ENCODE measurements at places on chromosomes 7 and 10.
A peak's percentile ranks its signal among the peaks of the same experiment; 100 is the strongest.

DNA sequence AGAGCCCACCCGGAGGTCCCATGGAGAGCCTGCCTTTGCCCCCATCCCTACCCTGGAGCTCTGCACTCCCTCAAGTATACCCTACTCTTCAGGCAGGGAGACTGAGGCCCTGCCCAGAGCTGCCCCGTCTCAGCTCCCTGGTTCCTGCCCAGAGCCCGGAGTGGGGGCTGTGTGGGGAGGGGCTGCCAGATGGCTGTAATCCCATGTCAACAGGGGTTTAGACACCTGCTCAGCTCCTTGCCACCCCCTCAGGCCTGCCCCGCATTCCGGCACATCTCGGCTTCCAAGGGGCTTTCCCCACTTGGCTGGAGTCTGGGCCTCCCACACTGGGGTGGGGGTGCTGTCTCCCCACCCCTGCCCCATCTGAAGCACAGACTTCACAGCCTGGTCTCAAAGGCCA, 20.9 kb upstream of the LFNG start:
- no peak for DNase-seq

DNA sequence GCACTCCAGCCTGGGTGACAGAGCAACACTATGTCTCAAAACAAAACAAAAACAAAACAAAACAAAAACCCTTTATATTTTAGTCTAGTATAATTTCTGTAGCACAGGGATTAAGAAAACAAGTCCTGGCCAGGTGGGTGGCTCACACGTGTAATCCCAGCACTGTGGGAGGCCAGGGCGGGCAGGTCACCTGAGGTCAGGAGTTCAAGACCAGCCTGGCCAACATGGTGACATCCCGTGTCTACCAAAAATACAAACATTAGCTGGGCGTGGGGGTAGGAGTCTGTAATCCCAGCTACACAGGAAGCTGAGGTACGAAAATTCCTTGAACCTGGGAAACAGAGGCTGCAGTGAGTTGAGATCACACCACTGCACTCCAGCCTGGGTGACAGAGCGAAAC, 23.2 kb upstream of the ASL start:
- no peak for DNase-seq

GRCh38 chr10:31070025-31070424, 38.4 kb upstream of the ZNF438 start:
- DNase-seq = no peak

DNA sequence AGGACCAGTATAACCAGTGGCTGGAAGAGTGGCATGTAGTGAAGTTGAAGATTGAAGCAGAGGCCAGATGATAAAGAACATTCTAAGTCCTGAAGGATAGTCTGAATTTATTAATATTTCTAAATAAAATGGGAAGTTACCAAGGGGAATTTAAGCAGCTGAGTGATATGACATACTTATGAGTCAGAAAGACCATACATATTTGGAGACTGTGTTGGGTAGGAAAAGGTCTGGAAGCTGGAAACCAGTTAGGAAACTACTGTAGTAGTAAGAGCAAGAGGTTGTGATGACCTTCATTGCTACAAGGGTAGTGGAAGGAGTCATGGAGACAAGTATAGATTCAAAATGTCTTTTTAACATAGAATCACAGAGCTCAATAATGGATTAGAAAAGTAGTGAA, 752.3 kb downstream of the SUGCT start:
- peak; percentile 15 for DNase-seq

- no peak for DNase-seq
These were observed 22.6 kb downstream of the PNPLA8 start for GRCh38 chr7:108503112-108504026.

- no peak for DNase-seq
These were observed 123.9 kb downstream of the CACNA2D1 start for GRCh38 chr7:82319674-82320118.

DNA sequence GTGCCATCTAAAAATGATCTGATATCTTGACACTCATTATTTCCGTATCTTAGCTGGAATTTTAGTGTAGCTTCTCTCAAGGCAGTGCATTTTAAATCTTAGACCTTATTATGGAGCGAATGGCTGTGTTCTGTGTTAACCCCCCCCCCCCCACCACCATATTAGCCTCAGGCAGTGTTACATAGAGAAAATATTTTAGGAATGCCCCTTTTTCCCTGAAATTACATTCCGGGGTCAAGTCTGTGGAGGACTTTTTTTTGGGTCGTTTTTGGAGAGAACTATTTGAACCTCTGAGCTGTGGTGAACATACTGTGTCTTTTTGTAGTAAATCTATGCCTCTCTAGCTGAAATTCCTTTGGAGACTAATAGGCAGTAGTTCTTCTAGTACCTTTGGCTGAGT, 3.1 kb downstream of the CCDC126 start:
- DNase-seq = no peak

GRCh38 chr10:31186225-31187000, 132.6 kb upstream of the ZEB1 start:
- DNase-seq = no peak

GRCh38 chr7:137328373-137329120, 15.0 kb downstream of the PTN start:
- DNase-seq = no peak

- DNase-seq = no peak
These were observed 281.6 kb downstream of the AGMO start for GRCh38 chr7:15280078-15280733.

GRCh38 chr10:86152911-86153310, 213.7 kb downstream of the GRID1 start:
- DNase-seq = no peak

GRCh38 chr7:155469-155900, 36.9 kb upstream of the FAM20C start:
- peak; percentile 16 for DNase-seq

DNA sequence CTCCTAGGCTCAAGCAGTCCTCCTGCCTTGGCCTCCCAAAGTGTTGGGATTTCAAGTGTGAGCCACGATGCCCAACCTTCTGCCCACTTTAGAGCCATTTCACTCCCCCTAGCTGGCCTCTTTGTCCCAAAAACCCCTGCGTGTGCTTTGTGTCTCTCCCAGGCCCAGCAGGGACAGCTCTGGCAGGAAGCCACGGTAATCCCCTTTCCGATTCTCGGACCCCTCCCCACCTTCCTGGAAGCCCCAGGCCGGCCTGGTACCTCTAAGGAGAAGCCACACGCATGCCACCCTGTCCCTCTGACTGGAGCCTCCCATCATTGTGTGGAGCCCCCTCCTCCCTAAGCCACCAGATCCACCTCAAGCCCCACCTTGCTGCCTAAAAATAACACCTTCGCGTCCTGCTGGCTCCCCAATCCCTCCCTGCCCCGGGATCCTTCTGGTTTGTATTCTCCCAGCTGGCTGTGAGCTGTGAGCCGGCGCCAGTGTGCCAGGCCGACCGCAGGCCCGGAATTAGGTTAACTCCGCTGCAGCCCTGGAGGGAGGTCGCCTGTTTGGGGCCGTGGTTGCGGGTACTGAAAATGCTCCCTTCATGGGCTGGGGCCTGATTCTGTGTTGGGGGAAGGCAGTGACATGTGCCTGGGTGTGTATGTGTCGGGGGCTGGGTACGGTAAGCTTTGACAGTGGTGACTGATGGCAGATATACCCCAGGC, 16.4 kb upstream of the SRRM3 start:
- no peak for DNase-seq

GRCh38 chr7:134394056-134394455, 64.8 kb downstream of the AKR1B1 start:
- no peak for DNase-seq

DNA sequence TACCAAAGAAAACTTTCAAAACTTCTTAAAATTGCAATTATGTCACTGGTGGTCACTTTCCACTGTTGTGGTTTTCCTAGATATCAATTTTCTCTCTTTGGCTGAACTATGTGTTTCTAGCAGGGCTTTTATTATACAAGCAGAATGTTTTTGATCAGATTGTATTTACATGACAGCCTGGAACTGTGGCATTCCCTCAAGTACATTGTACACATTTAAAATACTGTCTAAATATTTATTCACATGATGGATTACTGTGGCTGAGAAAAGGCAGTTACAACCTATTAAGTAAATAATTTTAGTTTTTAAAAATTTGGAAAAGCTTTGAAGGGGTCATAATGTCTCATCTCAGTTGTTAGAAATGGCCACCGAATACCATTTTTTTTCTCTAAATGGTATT, 231.9 kb upstream of the PPP1R3A start:
- DNase-seq = no peak

DNA sequence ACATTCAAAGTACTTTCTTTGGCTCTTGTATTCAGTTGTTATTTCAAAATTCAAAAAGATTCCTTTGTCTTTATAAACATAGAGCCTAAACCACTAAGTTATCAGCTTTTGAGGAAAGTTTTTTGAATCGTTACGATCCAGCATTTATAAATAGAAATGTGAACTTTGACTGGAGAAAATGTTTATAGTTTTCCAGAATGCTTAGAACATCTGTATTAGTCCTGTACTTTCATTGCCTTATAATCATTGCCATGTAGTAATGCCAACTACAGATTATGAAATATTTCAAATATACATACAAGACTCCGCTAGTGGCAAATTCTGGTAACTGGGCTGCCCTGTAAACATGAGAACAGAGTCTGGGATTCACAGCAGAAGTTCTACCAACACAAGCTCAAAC, 191.3 kb upstream of the PRKCQ start:
- no peak for DNase-seq

GRCh38 chr7:42502022-42502421, 265.0 kb upstream of the GLI3 start:
- peak; percentile 63 for DNase-seq

GRCh38 chr10:60000747-60001146, 94.4 kb upstream of the CCDC6 start:
- no peak for DNase-seq

DNA sequence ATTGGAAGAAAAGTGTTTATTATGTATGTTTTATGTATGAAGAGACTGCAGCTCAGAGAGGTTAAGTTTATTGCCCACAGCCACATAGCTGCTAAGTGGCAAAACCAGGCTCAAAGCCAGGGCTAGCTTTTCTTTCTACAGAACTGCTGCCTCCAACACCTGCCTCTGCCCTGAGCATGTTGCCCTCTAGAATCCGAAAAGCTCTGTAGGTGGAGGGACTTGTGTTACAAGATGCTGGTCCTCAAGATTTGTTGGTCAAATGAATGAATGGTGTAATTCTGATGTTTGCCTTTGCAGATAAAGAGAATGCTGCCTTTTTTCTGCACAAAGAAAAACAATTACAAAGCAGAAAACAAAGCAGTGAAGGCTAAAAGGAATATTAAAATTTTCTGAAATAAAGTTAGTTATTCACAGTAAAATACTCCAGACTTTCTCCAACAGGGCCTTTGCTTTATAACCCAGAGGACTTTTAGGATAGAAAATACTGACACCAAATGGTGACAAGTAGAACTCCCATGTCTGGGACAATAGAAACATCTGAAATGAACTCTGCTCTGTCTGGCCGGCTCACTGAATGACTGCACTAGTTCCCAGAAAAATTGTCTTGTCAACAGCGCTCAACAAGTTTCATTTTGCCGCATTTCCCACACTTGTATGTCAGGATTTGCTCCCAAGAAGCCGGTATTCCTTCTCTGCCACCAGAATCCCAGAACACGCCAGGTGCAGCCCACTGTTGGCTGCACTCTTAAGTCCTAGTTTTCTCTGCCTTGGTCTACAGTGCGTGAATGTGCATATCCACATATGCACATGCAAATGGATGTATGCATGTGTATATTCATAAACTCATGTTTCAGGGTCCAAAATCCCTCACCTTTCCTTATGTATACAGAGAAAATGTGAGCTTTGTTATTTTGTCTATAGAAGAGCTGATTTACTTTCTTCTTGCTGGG, 11.0 kb upstream of the DNTT start:
- peak; percentile 77 for DNase-seq

DNA sequence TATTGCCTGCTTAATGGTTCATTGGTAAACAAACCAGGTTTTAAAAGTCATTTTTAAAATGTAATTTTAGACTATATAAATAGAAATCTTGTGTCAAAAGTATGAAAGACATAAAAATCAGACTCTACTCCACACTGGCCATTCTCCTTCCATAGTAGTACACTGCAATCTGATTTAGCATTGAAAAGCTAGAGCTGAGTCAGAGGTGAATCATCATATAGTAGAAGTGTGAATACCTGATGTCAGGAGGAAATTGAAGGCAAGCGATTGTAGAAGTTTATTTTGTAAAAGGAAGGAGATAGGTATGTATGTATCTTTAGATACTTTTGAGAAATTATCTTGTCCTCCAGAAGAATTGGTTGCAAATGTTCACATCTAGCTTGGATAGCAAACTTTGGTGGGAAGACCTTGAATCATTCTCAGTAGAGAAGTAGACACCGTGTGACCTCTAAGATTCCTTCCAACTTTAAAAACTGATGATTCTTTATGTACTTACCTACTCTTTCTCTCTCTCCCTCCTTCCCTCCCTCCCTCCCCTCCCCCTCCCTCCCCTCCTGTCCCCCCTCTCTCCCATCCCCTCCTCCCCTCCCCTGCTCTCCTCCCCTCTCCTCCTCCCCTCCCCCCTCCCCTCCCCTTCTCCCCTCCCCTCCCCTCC, 88.1 kb downstream of the BTAF1 start:
- DNase-seq = peak; percentile 87

GRCh38 chr10:3217301-3217700, 44.7 kb upstream of the PITRM1 start:
- DNase-seq = no peak

GRCh38 chr10:23918090-23918723, 290.7 kb upstream of the KIAA1217 start:
- no peak for DNase-seq

DNA sequence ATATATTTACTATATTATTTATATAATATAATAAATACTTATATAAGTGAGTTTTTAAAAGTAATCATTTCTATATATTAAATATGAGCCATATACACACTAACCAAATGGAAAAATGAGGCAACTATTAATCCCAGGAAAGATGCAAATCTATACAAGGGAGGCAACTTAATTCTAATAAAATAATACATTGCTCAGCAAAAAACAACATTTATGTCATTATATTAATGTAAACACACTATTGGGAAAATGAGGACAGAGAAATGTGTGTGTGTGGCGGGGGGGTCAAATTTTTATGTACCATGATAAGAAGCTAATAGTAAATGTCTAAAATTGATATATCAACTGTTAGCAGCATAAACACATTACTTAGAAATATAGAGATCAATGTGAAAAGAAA, 23.3 kb upstream of the DGKI start:
- no peak for DNase-seq

DNA sequence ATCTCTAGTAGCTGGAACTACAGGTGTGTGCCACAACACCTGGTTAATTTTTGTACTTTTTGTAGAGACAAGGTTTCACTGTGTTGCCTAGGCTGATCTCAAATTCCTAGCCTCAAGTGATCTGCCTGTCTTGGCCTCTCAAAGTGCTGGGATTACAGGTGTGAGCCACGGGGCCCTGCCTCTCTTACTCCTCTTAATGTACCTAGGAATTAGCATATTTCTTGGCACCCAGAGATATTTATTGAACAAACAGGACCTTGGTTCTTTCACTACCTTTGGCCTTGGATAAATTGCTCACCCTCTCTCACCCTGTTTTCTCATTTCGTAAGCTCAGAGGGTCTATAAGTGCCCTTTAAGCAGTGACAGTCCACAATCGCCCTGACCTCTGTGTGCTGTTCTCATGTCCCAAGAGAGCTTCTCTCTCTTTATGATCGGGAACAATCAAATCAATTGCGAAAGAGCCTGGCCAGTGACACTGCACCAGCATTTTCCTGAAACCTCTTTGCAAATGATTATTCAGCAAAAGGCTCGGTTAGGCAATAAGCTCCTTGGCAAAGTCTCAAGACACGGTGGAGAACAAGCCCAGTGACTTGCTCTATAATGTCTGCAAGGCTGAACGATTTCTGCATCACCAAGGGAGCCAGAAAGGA, 117.7 kb downstream of the APBB1IP start:
- no peak for DNase-seq

GRCh38 chr7:132776048-132776620, 199.9 kb upstream of the PLXNA4 start:
- no peak for DNase-seq
